ENCODE measurements at places on chromosomes 5 and 9.

GRCh38 chr9:26694381-26695297 is 198.0 kb downstream of the CAAP1 start:
- DNase-seq = no peak

- DNase-seq = no peak
These were observed 553.3 kb downstream of the CCDC171 start for GRCh38 chr9:16106021-16106571.

- no peak for DNase-seq
These were observed 116.8 kb downstream of the ADAMTS6 start for GRCh38 chr5:65364907-65365306.

- DNase-seq = no peak
These were observed 780.8 kb upstream of the ARRDC3 start for GRCh38 chr5:92163906-92164305.

- DNase-seq = no peak
These were observed 11.7 kb downstream of the TAL2 start for GRCh38 chr9:105673850-105674387.

GRCh38 chr5:168792678-168793077 is 213.5 kb upstream of the PANK3 start:
- no peak for DNase-seq

- DNase-seq = no peak
These were observed 1.6 kb upstream of the BRINP1 start for GRCh38 chr9:119370816-119371215.

- DNase-seq = no peak
These were observed 24.4 kb upstream of the SMIM15 start for GRCh38 chr5:61186634-61187033.

- peak; percentile 50 for DNase-seq
These were observed 19.2 kb upstream of the TOR1B start for GRCh38 chr9:129783516-129784361.

GRCh38 chr5:18003784-18004183 is 369.5 kb downstream of the TAF11L14 start:
- no peak for DNase-seq

DNA sequence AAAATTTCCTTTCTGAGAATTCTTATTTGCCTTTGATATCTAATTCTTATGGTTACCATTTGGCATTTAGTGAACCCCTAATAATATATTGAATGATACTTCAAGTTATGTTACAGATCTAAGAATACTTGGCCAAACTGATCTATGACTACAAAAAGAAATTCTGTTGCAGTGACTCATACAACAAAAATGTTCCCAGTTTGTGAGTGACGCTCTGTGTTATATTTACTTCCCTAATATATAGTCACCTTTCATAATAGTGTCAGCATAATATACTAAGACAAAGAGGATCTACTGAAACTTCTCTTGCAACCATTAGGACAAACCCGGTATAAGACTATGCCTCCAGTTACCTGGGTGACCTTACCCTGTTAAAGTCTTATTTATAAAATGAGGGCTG is 216.9 kb upstream of the TLX3 start:
- DNase-seq = no peak

GRCh38 chr9:99143655-99144054 is 38.7 kb downstream of the TGFBR1 start:
- DNase-seq = no peak

DNA sequence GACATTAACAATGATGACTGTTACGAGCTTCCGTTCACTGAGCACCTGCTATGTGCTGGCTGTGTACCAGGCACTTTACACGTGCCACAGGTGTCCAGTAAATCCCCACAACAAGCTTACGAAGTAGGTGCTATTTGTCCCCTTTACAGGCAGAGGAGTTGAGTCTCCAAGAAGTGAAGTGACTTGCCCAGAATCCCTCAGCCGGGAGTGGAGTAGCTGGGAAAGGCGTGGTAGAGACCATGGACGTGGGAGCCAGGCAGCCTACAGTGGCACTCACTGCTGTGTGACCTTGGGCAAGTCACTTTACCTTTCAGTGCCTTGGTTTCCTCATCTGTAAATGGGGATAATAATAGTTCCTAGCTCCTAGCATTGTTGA is 669 bp upstream of the AMBP start:
- no peak for DNase-seq

GRCh38 chr9:3912280-3912679 is 386.5 kb upstream of the RFX3 start:
- no peak for DNase-seq
